ENCODE measurements at places on chromosomes 12 and 14.

- DNase-seq: no peak
Observed at GRCh38 chr12:116881325-116881876, at the start of gene HRK. HRK (minus strand) TSS chr12:116881441; CDS start chr12:116881307, 134 bp downstream.

DNA sequence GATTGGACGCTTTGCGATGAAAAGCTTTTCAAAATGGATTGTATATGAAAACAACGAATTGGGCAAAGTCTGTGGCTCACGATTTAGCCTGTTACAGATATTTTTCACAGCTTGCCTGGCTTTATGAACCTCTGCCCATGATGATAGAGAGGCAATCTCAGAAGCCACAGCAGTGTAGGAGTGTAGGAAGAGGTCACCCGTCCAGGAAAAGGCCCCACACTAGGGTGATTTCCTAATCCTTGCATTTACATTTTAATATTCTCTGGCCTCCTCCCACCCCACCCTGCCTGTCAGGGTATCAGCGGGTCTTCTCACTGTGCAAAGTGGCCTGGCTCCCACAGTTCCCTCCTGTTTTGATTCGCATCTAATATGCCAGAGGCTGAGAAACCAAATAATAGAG lies 81.8 kb upstream of the FOXN3 start:
- no peak for DNase-seq

- no peak for DNase-seq
Observed at GRCh38 chr14:104931771-104932675, 7.3 kb downstream of the PLD4 start.

- DNase-seq: no peak
Observed at GRCh38 chr12:39892146-39892545, 213.7 kb downstream of the SLC2A13 start.

- DNase-seq: no peak
Observed at GRCh38 chr12:29234965-29235626, 86.0 kb downstream of the FAR2 start.

- DNase-seq: no peak
Observed at GRCh38 chr12:118371321-118372282, 1.1 kb downstream of the TAOK3 start.

DNA sequence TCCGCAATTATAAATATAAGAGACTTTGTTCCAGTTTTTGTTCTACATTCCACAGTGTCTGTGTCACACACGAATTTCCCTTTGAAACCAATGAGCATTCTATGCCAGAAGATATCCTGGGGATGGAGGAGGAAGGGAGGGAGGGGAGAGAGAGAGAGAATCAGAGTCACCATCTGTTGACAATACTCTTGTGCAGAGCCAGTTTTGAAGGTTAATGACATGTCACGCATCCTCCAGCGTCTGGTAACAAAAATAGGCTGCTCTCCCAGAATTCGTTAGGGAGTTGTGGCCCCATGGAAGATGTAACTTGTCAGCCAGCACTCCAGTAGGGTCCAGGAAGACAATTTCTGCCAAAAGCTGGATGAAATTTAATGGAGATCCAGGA lies 213.5 kb upstream of the KRR1 start:
- no peak for DNase-seq

- DNase-seq: no peak
Observed at GRCh38 chr12:116803013-116803736, 65.1 kb downstream of the RNFT2 start.

DNA sequence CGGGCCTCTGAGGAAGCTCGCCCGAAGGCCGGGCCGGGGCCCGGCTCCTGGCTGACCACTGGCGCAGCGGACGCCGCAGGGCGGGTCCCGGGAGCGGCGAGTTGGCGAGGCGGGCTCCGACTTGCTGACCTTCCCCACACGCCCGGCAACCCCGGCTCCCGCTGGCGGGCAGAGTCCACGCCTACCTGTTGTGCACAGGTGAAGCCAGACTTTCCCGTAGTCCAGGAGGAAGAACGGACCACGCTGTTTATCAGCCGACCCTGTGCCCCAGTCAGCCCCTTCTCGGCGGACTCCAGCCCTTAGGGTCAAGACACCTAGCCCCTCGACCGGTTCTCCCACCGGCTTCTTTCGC lies 407 bp downstream of the HEATR5A start:
- peak; percentile 4 for DNase-seq

- DNase-seq: no peak
Observed at GRCh38 chr14:89093083-89093730, 268.8 kb downstream of the TTC8 start.

- DNase-seq: no peak
Observed at GRCh38 chr12:59977779-59978178, 381.9 kb downstream of the SLC16A7 start.

DNA sequence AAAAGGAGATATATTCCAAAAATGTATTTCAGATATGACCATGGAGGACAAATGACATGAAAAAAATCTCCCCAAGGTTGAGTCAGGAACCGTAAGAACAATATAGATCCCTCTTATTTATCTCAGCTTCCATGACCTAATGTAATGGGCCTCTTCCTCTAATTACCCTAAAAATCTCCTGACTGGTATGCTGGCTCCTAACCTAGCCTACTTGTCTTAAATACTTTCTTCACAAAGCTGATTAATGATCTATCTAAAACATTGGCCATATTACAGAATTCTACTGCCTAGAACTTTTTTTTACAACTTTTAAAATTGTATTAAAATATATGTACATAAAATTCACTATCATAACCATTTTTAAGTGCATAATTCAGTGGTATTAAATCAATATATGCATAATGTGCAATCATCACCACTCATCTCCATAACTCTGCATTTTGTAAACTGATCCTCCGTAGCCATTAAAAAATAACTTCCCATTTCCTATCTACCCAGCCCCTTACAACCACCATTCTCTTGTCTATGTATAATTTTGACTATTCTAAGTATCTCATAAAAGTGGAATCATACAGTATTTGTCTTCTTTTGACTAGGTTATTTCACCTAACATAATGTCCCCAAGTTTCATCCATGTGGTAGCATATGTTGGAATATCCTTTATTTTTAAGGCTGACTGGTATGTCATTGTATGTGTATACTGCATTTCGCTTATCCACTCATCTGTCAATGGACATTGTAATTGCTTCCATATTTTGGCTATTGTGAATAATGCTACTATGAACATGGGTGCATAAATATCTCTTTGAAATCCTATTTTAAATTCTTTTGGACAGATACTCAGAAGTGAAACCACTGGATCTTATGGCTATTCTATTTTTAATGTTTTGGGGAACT lies 464.6 kb downstream of the ADAMTS20 start:
- no peak for DNase-seq

GRCh38 chr12:65492998-65493912 lies 214.8 kb downstream of the MSRB3 start:
- no peak for DNase-seq

- no peak for DNase-seq
Observed at GRCh38 chr14:93712079-93712837, 76.0 kb downstream of the PRIMA1 start.

GRCh38 chr14:104550861-104551728 lies 28.5 kb upstream of the C14orf180 start:
- no peak for DNase-seq

DNA sequence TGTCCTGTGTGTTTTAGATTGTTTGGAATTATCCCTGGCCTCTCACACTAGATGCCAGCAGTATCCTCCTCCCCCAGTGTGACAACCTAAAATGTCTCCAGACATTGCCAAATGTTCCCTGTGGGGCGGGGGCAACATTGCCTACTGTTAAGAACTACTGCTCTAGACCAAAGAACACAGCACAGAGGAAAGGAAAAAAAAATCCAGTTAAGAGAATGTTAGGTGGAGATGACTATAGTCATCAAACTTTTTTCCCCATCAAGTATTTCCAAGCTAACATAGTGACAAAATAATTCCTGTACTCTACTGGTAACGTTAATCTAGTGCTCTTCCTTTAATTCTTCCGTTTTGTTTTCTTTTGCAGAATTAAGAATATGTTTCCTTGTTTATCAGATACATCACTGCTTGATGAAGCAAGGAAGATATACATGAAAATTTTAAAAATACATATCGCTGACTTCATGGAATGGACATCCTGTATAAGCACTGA lies 3.5 kb downstream of the CDKN1B start:
- DNase-seq: no peak

GRCh38 chr14:76929927-76930326 lies 98.6 kb downstream of the IRF2BPL start:
- peak; percentile 79 for DNase-seq

GRCh38 chr12:7113389-7113871 lies 4.4 kb upstream of the C1RL start:
- peak; percentile 56 for DNase-seq

DNA sequence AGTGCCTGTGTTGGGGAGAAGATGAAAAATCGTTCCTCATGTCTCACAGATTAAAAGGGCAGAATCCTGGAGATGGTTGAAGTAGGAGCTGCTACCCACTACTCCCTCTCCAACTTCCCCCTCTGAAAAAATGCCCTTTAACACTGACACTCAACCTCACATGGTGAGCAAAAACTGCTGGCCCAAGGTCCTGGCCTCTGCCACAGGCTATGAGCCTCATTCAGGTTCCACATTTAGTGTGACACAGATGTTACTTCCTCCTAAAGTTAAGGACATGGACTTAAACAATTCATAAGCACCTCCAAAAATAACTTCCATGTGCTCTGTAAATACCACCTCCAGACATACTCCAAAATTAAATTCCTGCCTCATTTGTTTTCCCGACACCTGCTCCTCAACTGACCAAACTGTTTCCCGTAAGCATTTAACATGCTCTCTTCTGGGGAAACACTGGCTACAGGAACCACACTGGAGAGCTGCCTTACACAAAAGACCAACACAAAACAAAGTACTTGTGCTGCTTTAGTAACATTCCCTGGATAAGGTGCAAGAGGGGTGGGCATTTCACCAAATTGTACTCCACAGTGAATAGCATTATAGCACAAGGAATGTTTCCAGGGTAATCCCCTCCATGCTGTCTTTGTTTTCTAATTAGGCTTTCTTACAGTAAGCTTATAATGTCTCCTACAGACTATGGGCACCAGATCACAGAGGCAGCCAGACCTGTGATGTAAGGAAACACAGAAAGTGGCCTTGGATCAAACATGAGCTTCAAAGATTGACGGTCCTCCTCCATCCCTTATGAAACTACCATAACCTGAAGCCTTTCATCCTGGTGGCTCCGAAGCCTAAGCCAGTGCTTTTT lies 57.0 kb downstream of the PHLDA1 start:
- DNase-seq: no peak

DNA sequence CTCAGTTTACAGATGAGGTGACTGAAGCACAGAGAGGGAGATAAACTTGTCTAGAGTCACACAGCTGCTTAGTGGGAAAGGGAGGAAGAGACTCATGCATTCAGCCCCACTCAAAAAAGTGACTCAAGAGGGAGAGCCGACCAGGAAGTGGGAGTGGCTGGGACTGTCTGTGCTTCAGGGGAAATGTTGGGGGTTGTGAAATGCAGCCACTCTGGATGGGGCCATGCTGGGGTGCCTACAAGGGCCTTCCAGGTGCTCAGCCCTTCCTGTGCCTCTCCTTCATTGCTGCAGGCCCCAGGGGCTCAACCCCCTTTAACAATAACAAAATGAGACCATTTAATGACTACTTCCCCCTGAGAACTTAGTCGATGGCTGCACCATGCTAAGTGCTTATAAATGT lies 41.8 kb downstream of the CACNA1C start:
- no peak for DNase-seq

GRCh38 chr12:6084261-6084968 lies 40.1 kb downstream of the VWF start:
- no peak for DNase-seq

DNA sequence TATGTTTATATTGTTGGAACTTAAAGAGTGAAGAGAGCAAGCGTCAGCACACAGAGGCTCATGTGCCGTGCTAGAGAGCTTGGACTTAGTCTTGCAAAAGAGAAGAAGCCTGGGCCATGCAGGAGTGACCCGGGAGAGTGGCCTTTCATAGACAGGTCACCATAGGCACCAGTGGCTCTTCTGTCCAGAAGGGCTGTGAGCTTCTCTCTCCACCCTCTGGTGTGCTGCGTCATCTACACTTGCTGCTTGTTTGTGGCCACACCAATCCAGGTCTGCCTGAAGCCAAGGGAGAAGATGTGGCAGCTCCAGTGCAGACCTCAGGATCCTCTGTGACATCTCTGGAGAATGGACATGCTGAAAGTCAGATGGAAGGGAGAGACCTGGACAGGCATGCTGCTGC lies 74.4 kb downstream of the NTF3 start:
- no peak for DNase-seq

DNA sequence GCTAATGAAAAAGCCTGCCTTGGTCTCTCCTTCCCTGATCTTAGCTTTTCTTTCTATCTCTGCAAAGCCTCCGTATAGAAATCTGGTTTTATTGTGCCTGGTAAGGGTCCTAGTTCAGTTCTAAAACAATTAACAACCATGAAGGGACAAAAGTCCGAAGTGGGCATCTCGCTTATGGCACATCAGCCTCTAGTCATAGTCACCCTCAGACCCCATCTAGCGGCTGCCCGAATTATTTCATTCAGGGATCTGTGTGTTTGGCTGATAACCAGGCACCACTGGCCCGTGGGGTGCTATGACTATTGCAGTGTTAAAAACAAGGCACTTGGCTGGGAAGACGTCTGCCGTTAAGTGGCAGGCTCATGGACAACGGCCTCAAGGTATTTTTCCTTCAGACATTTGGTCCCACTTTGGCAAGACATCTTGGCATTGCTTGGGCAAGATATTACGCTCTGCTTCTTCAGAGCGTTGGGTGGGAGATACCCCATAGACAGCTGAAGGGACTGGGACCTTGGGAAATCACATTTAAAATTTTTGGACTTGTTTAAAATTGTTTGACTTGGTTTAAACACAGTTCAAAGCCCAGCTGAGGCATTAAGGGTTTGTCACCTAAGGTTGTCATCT lies 87.1 kb downstream of the SINHCAF start:
- peak; percentile 24 for DNase-seq

DNA sequence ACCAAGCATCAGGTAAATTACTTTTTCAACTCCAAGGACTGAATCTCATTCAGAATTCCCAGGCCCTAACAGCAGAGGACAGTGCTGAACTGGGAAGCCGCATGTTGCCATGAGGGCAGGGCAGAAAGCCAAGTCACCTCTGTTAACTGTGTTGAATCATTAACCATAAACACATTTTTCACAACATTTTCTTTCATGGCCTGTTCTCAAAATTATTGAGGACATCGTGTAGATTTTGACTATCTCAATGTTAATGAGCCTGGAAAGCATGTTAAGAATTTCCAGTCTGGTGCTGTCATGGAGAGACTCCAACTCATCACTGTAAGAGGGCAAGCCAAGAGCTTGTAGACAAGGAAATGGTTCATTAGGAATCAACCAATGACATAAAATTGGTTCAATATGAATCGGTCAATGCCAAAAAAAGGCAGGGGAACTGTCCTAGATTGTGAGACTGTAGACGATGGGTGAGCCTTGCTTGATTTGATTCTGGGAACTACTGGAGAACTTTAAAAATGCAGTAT lies 33.7 kb downstream of the CPM start:
- DNase-seq: no peak

- DNase-seq: no peak
Observed at GRCh38 chr14:62017651-62018230, 255.5 kb downstream of the SNAPC1 start.

DNA sequence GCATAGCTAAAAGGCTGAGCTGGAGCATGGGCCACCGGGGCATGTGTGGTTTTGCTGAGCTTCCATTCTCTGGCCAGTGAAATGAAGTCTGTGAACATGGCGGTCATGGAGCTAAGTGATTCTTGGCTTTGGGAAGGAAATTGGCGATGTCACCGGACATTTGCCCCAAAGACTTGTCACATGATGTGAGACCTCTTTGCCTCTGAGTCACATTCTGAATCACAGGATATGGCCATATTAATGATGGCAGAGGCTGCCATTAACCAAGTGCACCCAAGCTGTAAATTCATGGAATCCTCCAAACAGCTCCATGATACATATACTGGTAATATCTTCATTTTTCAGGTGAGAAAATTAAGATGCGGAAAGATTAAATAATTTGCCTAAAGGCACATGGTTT lies 27.4 kb upstream of the BATF start:
- DNase-seq: no peak

Data from CD4-positive, alpha-beta T cell treated with Interleukin-6 at 100 ng/mL for 8 hours (primary cell).